ENCODE measurements at places on chromosomes 2 and 18.
A peak's percentile ranks its signal among the peaks of the same experiment; 100 is the strongest.

- peak; percentile 56 for DNase-seq
These were observed 73.5 kb downstream of the VAPA start for GRCh38 chr18:9987345-9987744.

DNA sequence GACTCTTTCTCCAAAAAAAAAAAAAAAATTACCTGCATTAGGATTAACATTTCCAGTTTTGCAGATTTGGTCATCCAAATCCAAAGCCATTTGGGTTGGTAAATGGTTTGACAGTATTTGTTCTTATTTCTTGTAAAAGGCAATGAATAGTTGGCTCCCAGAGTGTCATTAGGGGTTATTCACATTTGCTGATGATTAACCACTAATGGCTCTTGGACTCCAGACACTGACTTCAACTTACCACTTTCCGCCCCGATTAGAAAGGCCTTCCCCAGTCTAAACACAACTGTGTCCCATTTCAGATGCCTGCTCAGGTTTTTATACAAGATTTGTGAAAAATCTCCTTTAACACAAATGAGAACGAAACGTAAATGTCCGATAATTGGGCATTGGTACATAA is 9.6 kb upstream of the TGIF1 start:
- no peak for DNase-seq

- peak; percentile 96 for DNase-seq
These were observed 460 bp downstream of the EPC2 start for GRCh38 chr2:148644883-148645538.

DNA sequence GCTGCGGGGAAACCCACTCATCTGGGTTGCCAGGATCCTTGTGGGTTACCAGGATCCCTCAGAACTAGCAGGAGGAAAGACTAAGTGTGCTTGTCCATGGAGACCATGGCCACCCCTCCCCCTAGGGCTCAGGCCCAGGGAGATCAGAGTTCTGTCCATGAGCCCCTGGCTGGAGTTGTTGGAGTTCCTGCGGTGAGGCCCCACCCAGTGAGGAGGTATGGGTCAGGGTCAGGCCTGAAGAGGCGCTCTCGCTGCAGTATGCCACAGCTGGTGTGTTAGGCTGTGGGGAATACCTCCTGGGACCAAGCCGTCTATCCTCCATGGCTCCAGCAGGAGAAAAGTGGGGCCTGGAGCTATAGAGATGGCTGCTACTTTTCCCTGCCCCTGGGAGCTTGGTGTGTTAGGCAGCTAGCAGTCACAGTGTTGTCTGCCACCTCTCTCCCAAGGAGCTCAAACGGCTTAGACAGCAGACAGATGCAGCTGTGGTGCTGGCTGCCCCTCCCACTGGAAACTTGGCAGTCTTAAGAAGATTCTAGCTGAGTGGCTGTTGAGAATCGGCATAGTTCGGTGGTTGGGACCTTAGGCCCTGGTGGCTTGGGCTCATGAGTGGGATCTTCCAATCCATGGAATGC is 240.3 kb upstream of the CELF4 start:
- DNase-seq, result no peak

- DNase-seq, result no peak
These were observed 33.2 kb upstream of the CXXC1 start for GRCh38 chr18:50320719-50321118.

DNA sequence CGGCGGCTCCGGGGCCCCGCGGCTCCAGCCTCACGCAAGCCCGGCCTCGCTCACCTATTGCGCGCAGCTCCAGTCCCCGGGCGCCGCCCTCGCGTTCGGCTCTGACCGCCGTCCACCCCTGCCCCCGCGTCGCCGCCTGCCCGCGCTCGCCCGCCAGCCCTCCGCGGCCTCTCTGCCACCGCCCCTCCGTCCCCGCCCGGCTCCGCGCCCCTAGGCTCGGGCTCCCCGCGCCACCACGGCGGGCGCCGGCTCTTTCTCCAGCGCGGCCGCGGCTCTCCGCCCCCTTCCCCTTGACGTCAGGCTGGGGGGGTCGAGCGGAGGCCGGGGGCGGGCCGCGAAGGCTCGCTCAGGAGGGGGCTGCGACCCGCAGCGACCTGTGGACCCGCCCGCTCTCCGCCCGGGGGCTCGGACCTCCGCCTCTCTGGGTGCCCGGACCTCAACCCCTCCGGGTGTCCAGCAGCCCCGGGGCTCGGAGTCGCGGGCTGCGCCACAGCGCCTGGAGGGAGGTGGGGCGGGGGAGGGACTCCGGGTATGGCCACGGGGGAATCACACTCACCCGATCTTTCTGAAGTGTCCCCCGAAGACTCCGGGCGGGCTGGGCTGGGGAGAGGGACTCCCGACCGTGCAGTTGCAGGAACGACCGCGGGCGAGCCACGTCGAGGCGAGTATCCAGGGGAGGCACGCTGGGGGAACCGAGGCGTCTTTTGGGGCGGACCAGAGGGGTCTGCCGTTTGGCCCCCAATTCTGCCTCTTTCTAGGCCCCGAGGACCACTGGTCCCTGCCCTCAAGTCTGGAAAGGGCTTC is at the start of gene SEMA4C:
SEMA4C (minus strand) TSS at position 259 of the 804 bp plus-strand sequence. CDS start 2,194 bp downstream, outside the sequence.
- peak; percentile 63 for DNase-seq

DNA sequence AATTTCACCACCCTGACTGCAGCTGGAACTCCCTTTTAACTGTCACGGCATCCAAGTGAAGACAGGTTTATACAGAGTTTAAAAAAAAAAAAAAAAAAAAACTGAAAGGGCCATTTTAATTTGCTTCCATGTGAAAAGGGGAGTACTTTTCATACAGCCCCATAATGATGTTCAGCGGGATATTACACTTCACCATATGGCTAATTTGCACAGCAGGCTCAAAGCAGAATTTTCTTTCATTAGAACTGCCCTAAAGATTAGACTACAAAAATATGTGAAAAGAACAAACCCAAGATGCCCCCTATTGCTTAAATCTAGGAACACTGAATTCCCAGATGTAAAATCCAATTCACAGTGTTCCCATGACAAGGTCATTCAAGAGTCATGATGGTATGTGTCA is 301.8 kb downstream of the EXOC6B start:
- no peak for DNase-seq

GRCh38 chr2:43569921-43570320 is 25.9 kb downstream of the THADA start:
- DNase-seq, result no peak

DNA sequence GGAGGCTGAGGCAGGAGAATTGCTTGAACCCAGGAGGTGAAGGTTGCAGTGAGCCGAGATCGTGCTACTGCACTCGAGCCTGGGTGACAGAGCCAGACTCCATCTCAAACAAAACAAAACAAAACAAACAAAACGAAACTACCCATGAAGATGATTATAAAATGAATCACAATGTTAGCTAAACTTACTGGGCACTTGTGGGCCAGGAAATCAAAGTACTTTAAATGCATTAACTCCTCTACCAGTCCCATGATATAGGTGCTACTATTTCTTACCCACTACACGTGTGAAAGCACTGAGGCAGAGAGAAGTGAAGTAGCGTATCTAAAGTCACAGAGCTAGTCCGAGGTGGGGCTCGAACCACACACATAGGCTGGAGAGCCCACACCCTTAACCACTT is 53.6 kb downstream of the POLE4 start:
- DNase-seq, result no peak

DNA sequence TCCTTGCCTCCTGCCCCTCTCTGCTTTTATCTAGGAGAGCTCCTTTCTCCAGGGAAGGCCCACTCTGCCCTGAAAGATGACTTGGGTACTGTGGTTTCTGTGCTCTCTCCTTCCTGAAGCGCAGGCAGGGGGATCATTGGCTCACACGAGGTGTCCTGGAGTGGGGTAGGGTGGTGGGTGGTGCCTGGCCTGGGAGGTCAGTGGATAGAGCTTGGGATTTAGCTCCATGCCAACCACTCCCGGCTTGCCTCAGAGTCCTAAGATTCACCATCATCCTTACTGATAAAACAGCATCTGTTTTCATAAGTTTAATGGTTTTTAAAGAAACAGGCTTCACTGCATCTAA is 63.1 kb downstream of the CIB4 start:
- no peak for DNase-seq

- no peak for DNase-seq
These were observed 105.0 kb downstream of the PLEKHM3 start for GRCh38 chr2:207920321-207920720.

DNA sequence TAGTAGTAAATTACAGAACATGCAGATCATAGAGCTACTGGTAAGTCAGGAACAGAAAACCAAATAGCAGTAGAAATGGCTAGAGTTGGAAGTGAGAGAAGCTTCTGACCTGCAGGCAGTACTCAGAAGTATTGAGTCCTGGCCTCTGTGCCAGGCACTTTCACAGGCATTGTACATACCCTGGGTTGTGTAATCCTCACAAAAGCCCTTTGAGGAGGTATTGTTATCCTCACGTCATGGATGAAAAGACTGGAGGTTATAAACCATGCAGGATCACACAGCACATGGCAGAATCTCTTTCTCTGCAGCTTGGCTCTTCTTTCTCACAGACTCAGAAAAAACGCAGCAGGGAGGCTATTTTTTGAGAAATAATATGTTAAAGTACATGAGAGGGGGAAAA is 789.3 kb upstream of the FAM98A start:
- DNase-seq, result no peak

GRCh38 chr2:190167702-190168101 is 105.2 kb upstream of the MSTN start:
- no peak for DNase-seq

GRCh38 chr18:22550366-22550765 is 132.7 kb upstream of the CTAGE1 start:
- no peak for DNase-seq

GRCh38 chr2:39437522-39438296 is 624 bp upstream of the MAP4K3 start:
- peak; percentile 41 for DNase-seq

- no peak for DNase-seq
These were observed 143.0 kb upstream of the SLC1A4 start for GRCh38 chr2:64846177-64846576.

DNA sequence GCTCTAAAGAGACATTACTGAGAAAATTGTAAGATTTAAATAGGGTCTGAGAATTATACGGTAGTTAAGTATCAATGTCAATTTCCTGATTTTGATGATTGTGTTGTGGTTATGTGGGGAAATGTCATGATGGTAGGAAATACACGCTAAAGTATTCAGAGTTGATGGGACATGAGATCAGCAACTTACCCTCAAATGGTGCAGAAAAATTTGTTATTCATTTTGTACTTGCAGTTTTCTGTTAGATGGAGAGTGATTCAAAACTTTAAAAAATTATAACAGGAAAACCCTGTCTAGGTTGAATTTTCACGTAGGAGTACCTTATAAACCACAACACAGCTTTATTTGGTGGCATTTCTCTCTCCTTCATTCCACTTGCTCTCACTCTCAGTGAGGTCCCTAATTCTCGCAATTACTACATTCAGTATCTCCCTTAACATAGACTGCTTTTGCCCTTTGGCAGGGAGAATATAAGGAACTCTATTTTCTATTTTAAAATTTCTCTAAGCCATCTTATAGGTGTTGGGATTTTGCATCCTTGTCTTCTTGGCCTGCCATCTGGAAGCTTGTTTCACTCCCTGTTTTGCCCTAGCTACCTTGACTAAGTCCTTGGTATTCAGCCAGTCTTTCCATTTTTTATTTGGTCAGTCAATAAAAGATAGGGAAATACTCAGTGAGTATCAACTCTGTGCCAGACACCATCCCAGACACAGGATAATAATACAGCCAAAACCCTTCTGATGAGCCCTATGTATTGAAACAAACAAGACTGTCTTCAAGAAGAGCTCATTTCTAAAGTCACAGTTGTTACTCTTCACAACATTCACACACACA is 550.6 kb upstream of the ACVR2A start:
- DNase-seq, result no peak

GRCh38 chr2:86123328-86123925 is 17.4 kb downstream of the PTCD3 start:
- DNase-seq, result no peak

DNA sequence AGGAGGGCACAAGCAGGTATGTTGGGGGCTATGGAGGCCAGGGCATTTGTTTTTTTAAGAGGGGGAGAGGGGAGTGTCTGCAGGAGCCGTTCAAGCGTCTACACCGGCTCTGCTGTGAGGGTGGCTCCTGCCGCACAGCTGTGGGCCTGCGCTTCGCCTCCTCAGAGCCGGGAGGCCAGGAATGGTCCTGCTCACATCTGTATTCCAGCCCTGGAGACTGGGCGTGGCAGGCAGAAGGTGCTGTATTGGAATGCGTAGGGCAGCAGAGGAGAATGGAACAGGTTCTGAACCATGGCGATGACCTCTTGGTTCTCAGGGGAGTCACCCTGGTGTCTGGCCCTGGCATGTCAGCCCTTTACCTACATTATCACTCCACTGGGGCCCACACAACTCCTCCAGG is 26.8 kb upstream of the INHBB start:
- DNase-seq, result no peak

DNA sequence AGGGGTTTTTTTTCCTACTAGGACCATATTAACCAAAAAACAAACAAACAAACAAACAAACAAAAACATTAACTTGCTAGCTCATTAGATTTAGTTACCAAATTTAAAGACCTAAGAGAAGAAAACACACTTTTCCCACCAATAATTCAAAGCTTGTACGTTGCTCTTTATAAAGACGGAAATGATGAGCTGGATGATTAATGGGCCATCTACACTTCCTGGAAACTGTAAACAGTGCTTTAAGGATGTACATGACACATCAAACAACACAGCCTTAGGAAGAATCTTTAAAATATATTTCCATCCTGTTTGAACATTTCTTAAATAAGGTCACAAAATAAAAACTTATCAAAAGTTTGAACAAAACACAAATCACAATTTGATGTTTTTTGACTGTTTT is 982 bp downstream of the BMP10 start:
- DNase-seq, result no peak

DNA sequence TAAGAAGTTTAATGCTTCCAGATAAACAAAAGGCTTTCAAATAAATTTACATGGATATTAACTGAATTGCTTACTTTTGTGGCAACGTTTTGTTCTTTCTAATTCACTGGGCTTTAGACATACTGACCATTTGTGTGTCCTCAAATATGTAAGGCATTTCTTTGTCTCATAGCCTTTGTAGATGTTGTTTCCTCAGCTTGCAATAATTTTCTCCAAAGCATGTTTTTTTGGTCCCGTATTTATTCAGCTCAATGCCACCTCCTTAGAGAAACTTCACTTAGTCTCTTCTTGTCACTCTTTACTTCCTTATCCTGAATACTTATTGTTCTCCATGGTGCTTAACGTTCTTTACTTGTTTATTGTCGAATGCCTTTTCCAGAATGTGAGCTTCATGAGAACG is 98.5 kb downstream of the NUP35 start:
- DNase-seq, result no peak

GRCh38 chr2:5942204-5942603 is 250.0 kb downstream of the SOX11 start:
- no peak for DNase-seq
